ENCODE measurements at places on chromosomes 1 and 21.
A peak's percentile ranks its signal among the peaks of the same experiment; 100 is the strongest.

- DNase-seq = no peak
These were observed 66.8 kb downstream of the POFUT2 start for GRCh38 chr21:45220714-45221490.

- DNase-seq = no peak
These were observed 10.2 kb upstream of the ASPM start for GRCh38 chr1:197156692-197157091.

DNA sequence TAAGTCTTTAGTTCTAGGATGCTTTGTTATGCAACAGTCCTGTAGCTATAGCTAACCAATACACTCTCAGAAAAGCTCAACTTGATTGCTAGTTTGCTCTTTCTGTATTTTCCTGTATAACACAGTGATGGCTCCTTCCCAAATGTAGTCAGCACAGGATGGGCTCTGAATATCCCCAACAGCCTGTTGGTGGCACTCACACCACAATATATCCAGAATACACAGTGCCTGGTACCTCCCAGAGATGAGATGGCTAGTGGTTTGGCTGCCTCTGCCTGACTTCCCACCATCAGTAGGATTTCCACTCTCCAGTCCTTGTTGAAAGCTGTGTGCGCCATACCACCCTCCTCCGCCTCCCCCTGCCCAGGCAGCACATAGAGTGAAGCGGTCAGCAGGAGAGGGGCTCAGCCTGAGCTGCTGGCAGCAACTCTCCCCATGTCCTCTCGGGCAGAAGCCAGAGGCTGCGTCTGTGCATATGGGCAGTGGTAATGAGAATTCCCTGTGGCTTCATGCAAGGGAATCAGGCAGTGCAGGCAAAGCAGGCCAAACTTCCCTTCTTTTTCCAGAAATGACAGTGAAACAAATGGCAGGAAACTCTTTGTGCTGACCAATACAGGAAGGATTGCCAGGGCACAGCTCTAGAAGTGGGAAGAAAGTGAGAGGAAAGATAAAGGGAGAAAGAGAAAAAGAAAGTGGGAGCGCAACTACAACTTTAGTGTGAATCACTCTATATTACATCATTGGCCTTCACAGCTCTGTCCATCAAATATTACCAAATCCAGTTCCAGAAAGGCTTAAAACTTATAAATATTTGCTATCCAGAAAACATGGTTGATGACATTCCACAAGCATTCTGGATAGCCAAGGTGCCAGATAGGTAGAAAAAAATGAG is 49.7 kb downstream of the LMX1A start:
- no peak for DNase-seq

DNA sequence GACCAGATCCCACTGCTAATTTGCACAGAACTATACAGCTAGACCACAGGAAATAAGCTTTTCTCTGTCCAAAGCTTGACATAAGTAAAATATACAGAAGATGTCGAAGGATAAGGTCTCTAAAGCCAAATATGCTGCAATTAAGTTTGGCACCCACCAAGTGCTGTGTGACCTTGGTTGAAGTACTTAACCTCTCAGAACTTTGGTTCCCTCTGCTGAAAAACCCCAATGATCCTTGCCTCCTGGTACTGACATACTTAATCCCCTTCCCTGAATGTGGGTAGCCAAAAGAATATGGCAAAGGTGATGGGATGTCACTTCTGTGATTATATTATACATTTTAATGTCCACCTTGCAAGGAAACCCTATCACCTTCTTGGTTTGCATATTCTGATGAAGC is 290.5 kb downstream of the VAV3 start:
- no peak for DNase-seq

DNA sequence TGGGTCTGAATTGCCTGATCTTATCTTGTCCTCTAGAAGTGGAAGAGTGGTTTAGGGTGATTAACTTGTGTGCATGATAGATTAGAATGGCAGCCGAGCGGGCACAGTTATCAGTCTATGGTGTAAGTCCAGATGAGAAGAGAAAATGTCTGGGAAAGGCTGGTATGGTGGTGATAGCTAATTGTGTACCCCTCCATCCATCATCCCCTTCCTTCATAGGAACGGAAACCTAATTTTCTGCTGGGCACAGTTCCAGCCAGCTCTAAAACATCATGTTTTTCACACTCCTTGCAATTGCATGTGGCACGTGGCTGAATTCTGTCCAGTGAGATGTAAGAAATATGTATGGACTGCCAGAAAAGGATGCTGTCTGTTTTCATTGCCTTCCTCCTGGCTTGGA is 40.9 kb upstream of the ZP4 start:
- no peak for DNase-seq

DNA sequence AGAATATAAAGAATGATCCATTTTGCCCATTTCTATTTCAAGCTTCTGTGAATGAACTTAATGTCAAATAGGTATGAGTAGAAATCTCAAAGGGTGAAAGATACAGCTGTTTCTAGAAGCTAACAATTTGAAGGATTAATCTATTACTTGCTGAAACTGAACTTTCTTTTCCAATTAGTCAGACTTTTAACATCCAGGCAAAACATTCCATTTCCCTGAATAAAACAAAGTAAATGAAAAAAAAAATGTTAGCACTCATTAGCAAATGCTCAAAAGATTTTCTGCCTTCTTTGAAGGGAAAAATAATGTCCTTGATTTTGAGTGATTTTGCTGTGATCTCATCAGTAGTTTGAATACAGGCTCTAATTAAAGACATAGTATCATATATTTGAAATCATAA is 447.6 kb upstream of the PRMT6 start:
- no peak for DNase-seq

DNA sequence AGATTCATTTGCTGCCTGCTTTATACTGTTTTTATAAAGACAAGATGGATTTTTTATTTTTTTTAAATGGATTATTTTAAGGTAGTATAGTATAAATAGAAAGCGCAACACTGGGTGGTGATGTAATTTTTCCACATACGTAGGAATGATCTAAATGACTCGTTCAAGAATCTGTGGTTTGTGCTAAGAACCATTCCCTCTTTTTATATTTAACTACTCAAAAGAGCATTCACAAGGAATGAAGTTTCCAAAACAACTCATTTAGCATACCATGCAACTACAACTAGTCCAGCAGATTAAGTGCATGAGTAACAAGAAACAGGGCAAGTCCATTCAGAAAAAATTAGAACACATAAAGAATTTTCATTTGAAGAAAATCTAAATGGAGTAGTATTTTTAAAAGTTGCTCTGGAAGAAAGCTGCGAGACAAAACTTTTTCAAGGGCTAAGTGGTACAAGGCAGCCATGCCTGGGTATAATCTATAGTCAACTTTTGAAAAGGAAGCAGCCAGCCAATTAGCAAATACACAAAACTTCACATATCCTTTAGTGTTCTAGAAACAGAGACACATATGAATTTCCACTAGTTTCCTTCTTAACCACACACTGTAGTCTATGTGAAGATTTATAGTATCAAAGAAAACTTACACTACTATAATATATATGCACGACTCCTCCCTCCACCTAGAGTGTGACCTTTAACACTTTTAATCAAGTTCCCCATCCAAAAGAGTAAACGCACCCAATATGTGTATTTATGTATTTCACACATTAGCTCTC is 23.4 kb downstream of the GTF2B start:
- DNase-seq = no peak

GRCh38 chr1:170149241-170149640 is 3.5 kb downstream of the NTMT2 start:
- no peak for DNase-seq

DNA sequence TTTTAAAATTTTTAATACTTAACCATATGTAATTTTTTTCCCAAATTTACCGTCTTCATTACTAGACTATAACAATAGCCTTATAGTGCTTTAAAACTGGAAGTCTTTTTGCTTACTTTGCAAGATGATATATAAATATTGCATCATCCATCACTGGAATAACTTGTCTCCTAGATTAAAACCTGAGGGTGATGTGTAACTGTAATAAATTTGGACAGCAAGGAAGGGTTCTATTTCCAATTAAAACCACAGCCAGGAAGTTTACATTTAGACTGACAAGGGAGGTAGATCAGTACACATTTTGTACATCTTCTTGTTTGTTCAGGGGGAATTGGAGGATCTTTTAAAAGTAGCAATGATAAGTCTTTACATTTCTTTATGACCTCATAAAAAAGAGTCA is 21.9 kb downstream of the NTNG1 start:
- DNase-seq = no peak

DNA sequence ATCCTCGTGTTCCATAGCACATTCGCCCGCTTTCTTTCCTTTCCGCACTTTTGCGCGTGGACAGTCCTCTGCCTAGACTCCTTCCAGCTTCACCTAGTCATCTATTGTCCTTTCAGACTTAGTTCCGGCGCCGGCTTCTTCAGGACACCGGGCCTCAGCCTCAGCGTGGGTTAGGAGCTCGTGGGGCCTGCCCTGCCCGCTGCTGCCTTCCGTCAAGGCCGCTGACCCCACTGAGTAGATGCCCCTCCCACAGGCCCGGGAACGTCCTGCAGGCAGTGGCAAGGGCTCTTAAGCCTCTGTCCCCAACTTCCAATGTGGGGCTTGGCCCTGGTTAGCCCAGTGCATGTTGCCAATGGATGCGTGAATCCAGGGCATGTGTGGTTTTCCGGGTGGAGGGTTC is 11.4 kb downstream of the DMRTB1 start:
- no peak for DNase-seq

DNA sequence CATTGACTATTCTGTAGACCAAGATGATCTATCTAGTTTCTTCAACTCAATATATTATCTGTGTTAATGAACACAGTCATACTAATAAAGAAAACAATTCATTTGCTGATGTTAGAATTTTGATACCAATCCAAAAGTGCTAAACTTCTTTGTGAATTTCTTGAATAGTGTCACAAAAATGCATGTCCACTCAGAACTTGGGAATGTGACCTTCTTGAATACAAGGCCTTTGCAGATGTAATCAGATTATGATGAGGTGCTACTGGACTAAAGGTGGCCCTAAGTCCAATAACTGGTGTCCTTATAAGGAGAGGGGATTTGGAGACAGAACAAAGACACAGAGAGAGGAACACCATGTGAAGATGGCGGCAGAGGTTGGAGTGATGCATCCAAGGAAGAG is 305.8 kb upstream of the ZP4 start:
- no peak for DNase-seq

DNA sequence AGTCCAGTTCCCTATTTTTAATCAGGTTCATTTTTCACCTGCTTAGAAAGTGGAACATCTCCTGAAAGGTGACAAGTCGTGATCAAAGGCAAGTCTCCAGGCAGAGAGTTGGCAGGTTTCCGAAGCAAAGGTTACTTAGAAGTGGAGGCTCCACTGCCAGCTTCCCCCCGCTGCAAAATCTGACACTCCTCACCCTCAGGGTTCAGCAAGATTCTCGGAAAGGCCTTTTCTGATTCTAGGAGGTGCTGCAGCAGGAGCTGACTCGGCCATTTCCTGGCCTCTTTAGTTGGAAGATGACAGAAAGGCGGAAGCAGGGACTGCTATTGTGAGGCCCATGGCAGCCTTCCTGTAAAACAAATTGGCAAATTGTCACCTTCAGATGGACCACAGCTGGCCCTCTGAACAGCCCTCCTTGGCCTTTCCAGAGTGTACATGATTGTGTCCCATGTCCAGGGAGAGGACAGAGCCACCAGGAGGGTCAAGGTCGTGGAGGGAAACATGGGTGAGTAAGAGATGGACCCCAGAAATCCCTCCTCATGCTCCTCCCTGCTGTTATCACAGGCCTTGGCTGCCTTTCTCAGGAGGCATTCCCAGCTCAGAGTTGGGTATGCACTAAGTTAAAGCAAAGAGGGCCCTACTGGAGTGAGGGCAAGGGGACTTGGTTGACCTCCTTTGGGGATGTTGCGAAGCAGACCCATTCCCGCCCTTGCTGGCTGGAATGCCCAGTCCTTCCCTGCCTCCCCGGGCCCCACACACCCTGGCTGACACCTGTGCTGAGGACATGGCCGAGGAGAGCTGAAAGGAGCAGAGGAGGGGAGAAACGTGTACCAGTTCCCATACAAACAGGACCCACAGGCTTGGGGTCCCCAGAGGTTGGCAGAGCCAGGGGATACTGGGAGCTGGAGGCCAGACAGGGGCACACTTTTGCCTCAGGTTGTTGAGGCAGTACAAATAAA is 115.5 kb upstream of the IRF2BP2 start:
- DNase-seq = peak; percentile 78

DNA sequence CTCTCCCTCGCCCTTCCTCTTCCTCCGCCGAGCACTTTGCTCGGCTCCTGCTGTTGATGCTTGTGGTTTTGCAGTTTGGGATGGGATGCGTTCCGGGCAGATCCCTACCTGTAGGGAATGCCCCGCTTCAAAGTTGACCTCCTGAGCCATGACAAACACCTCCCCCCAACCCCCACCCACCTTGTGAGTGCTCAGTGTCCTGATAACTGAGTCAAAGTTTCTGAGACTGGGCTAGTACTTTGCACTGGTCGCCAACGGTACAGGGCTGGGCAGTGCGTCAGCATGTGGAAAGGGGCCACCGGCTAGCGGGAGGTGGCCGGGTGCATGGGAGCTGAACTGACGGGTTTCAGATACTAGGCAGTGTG is 771 bp downstream of the RABGAP1L start:
- peak; percentile 27 for DNase-seq

- DNase-seq = no peak
These were observed 9.3 kb upstream of the IGFN1 start for GRCh38 chr1:201181323-201181722.

GRCh38 chr1:61375082-61375880 is 292.9 kb downstream of the NFIA start:
- no peak for DNase-seq

DNA sequence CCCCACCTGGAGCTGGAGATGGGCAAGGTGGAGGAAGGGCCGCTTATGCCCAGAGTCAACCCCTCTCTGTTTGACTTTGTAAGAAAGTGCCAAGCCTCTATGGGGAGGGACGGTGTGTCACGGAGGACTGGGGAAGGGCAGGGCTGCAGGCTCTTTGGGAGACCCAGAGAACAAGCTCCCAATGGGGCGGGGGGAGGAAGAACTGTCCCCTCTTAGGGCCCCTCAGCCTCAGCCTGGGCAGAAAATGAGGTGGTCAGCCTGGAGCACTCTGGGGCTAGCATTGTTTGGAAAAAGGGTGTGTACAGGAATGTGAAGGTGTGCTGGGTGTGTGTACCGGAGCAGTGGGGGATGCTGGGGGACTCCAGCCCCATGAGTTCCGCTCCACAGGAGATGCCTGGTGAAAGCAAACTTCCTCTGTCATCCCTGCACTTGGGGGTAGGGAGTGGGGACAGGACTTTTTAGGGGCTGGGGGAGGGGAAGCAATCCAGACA is 1.2 kb upstream of the INAVA start:
- no peak for DNase-seq

- no peak for DNase-seq
These were observed 393 bp downstream of the BLZF1 start for GRCh38 chr1:169368406-169368769.

- no peak for DNase-seq
These were observed 5.8 kb downstream of the PDZK1 start for GRCh38 chr1:145701306-145701862.

DNA sequence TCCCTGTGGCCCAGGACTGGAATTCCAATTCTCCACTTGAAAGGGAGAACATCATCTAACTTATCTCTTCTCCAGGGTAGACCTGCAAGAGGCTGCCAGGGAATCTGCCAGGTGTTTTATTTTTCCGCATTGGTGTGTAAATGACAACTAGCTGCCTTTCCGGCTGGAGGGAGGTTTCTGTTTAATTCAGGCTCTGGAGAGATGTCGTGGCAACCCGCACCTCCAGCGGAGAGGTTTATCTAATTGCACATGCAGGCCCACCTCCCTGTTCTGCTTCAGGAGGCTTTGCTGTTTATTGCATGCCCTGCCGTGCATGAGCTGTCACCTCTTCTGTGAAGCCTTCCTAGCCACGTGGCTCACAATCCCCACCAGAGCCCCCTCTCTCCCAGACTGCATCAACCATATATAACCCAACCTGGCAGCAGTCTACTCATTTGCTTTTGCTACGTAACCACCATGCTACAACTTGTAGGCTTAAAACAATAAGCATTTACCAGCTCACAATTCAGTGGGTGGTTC is 151.6 kb downstream of the C1orf94 start:
- DNase-seq = no peak
